ENCODE measurements at places on chromosomes 2 and 18.

- DNase-seq, result no peak
Measured at GRCh38 chr2:19806591-19806990, 95.2 kb downstream of the TTC32 start.

DNA sequence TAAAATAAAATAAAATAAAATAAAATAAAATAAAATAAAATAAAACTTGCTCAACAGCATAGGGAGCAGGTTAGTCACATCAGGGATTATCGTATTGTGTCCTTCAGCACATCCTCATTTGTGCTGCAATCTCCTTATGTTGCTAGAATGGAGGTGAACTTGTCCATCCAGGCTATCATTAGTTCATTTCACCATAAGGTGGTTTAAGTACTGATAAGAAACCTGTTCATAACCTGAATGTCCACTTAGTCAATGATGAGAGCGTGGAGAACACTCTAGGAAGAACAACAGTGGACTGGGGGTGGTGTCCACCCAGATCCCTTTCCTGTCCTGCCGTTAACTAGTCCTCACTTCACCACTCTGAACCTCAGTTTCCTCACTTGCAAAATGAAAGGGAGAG lies 21.9 kb downstream of the DHRS9 start:
- no peak for DNase-seq

DNA sequence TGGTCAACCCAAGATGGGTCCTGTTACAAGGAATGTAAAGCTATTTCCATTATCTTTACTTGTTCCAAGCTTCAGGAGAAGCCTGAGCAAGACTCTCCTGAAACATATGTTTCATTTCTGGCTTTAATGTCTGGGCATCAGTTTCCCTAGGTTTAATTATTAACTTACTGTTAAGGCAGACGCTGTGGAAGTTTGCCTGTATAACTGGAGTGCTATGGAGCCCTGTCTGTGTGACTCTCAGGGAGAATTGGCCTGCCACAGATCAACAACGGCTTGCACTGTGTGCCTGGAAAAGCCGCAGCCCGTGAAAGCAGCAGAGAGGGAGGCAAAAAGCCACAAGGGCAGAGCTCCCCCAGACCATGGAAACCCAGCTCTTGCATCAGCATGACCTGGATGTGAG lies 22.1 kb upstream of the LONRF2 start:
- DNase-seq, result no peak

- no peak for DNase-seq
Measured at GRCh38 chr18:23330423-23330822, 122.7 kb upstream of the RIOK3 start.

DNA sequence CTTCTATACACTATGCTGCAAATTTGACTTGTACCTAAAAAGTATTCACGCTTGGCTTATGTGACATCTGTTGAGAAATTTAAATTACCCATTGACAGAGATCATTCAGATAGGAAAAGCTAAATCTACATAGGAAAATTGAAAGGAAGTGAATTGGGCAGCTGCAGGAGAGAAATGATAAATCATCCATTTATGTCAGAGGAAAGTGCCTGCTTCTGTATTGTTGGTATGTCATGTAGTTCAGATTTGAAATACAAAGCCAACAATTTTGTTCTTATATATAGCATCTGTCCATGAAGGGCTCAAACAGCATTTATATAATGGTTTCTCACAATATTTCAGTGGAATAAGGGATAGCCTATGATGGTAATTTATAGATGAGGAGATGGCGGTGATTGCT lies 17.6 kb downstream of the LINC00305 start:
- DNase-seq, result no peak
